ENCODE measurements at places on chromosomes 4 and X.

- DNase-seq: no peak
Measured at GRCh38 chr4:139658185-139658584, 7.4 kb upstream of the MGST2 start.

DNA sequence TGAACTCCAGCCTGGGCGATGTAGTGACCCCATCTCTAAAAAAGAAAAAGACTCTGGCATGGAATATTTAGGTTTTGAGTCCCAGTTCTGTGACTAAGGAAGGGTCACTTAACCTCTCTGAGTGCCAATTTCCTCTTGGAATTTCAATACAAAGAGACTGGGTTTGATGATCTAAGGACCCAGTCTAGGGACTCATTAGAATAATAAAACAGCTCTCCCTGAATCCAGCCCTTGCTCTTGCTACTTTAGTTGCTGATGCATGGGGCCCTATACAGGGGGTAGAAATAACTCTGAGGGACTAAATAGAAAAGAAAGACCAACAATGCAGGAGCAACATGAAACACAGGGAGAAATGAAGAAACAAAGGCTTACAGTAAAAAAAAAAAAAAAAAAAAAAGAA, 12.6 kb downstream of the C4orf54 start:
- DNase-seq: no peak

DNA sequence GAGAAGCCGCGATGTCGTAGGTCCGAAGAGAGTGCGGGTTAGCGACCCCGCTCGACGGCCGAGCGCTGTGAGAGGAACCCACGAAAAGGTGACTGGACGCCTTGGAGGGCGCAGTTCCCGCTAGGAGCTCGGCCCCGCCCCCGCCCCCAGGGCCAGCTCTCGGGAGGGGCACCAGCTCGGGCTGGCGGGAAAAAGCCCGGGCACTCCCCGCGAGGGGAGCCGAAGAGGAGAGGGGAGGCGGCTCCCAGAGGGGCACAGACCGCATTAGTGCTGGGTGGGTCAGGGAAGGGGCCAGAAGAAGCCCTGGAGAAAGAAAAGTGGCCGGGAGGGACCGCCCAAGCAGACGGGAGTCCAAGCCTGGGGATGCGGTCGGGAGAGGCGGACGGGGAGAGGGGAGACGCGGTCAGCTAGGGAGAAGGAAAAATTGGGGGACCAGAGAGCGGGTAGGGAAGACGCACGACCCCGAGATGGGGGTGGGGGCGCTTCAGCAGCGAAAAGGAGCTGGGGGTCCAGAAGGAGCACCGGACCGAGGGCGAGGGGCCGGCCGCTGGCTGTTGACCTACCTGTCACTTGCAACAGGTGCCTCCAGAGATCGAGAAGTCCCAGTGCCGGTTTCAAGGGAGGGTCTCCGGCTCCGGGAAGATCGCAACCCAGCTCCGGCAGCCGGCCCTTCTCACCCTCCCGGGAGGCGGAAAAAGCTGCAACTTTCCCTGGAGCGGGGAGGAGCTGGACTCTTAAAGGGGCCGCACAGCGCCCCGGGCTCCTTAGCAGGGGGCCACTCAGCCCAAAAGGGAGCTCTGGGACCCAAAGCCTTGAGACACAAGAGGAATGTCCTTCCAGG, at the start of gene SYTL4:
TSS of gene SYTL4 (minus strand) at position 681 of the 841 bp plus-strand sequence. CDS start 30,084 bp downstream, outside the sequence.
- peak; percentile 63 for DNase-seq

DNA sequence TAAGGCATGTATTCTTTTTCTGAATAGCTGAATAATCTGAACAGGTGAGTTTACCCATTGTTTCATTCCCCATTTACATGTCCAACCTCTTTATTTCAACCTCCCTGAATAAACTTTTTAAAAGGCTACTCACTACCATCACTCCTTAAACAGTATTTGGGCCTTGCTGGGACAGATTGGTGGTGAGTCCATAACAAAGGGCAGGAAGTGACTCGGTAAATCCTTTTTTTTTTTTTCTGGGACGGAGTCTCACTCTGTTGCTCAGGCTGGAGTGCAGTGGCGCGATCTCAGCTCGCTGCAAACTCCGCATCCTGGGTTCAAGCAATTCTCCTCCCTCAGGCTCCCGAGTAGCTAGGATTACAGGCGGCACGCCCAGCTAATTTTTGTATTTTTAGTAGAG, 23.4 kb upstream of the SEC24B start:
- no peak for DNase-seq

GRCh38 chrX:1300449-1300848, 31.8 kb downstream of the CSF2RA start:
- no peak for DNase-seq

DNA sequence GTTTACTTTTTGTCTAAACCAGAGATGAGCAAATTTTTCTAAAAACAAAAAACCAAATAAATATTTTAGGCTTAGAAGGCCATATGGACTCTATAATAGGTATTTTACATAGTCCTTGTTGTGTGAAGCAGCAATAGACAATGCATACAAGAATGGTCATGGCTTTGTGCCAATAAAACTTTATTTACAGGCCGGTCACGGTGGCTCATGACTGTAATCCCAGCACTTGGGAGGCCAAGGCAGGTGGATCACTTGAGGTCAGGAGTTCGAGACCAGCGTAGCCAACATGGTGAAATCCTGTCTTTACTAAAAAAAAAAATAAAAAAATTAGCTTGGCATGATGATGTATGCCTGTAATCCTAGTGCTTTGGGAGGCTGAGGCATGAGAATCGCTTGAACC, 227.6 kb downstream of the CBR4 start:
- no peak for DNase-seq

- no peak for DNase-seq
Measured at GRCh38 chr4:152327606-152328453, 208.1 kb downstream of the FBXW7 start.

DNA sequence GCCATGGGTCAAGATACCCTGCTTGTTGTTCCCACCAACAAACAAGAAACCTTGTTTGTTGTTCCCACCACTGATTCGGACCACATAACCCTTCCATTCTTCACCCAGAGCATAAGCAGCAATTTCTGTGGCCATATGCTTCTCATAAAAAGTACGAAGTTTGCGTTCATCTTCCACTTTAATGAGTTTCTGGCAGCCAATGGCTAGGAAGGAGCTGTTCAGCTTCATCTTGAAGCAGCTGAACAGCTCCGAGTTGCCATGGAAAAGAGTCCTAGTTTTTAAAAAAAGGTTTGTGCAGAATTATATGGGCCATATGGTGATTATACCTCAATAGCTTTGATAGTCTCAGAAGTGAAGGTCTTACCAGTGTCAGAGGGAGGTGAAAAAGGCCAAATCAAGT, 65.3 kb downstream of the ENOPH1 start:
- DNase-seq: no peak

DNA sequence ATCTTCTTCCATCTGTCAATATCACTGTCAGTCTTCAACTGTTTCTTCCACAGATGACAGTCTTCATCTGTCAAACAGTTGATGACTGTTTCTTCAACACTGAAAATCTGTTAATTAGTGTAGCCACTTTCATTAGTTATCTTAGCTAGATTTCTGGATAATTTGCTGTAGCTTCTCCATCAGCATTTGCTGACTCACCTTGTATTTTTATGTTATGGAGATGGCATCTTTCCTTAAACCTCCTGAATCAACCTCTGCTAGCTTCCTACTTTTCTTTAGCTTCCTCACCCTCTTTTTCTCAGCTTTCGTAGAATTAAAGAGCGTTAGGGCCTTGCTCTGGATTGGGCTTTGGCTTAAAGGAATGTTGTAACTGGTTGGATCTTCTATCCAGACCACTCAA, 25.1 kb downstream of the USP53 start:
- no peak for DNase-seq

GRCh38 chr4:113759696-113760093, 1.8 kb downstream of the CAMK2D start:
- DNase-seq: no peak

GRCh38 chrX:78321809-78322208, 5.6 kb downstream of the CYSLTR1 start:
- no peak for DNase-seq

- no peak for DNase-seq
Measured at GRCh38 chr4:86300516-86300915, 59.3 kb downstream of the MAPK10 start.

DNA sequence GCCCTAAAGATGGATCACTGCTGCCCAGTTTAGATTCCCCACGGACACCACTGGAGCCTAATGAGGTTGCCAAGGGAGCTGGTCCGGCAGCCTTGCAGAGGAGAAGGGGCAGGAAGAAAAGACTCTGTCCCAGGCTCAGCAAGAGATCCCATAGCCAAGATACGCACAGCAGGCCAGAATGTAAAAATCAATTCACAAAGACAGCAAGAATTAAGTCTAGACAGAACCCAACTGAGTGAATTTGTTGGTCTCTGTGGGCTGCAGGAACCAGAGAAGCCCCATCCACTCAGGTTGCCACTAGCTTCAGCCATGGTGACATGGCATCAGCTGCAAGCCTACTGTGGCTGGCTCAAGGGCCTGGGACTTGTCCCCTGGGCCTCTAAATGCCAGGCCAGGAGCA, 22.9 kb downstream of the TSC22D3 start:
- DNase-seq: no peak

DNA sequence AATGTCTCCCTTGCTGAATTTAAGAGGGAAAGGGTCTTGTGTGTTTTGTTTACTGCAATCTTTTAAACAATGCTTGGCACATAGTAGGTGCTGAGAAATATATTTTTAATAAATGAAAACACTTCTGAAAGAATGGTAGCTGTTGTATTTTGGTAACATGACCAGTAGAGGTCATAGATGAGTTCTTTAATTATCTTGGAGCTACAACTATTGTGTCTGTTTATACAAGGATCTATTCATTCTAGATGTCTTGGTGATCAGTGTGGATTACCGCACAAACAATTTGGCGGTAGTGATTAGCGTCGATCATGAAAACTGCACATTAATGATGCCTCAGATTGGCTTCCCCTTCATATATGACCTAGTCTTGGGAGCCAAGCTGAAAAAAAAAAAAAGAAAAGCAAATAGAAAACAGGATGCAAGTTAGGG, 21.4 kb upstream of the SCRG1 start:
- DNase-seq: no peak

- no peak for DNase-seq
Measured at GRCh38 chr4:141609243-141609642, 27.1 kb upstream of the IL15 start.

- DNase-seq: no peak
Measured at GRCh38 chr4:117420948-117421347, 335.6 kb upstream of the TRAM1L1 start.

DNA sequence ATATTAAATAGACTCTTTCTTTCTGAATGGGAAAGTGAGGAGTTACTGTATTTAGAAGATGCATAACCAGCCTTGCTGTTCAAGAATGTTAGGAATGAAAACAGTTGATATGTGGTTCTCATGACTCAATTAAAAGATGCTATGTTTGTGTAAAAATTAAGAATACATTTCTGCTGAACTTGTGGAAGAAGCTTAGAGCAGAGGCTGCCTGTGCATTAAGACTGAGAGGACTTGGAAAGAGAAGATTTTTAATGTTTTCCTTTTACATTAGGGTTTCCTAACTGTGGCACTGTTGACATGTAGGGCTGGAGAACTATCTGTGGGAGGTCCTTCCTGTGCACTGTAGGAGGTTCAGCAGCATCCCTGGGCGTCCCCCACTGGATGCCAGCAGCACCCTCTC, 137.7 kb downstream of the GPR143 start:
- DNase-seq: no peak

- DNase-seq: no peak
Measured at GRCh38 chr4:163193717-163194116, 27.0 kb upstream of the NAF1 start.

DNA sequence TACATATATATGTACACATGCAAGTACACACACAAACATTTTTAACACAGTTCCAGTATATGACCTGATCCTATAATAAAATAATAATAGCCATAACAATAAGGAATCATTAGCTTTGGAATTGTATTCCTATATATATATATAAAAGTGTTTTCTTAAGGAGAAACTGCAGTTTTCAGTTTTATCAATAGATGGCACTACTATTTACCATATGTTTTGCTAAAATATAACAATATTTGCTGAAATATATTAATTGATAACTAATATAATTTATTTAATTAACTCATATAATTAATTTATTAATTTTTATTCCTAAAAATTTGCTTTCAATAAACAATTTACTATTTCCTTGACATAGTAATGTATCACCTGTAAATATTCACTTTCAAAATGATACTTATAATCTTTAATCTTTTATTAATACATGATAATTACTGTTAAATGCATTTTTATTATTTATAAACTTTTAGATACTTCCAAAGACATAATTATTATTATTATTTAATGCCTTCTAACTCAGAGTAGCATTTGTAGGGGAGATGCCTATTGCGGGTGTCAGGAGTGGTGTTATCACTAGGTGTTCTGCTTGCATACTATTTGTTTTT, 599.5 kb downstream of the FSTL5 start:
- no peak for DNase-seq

DNA sequence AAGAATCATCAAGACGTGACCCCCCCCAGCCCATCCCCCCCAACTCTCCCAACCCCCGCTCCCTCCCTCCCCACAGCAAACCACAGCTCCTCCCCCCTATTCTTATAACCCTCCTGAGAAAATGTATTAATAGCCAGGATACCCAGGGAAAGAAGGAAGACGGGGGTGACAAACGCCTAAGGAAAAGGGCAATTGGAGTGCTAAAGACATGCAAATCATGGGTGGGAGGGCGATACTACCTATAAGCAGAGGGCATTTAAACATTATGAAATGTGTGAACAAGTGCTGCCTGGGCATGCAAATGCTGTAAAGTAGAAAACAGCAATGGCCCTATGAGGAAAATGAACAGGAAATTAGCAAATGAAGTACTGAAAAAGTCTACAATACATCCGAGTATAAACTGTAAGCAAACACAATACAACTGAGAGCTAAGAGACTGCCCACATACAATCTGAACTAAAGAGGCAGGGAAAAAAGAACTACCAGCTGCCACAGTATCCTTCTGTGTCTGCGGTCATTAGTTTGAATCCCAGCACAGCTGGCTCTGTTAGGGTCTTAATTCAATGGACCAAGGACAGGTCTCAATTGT, 2.4 kb downstream of the CXXC4 start:
- no peak for DNase-seq

DNA sequence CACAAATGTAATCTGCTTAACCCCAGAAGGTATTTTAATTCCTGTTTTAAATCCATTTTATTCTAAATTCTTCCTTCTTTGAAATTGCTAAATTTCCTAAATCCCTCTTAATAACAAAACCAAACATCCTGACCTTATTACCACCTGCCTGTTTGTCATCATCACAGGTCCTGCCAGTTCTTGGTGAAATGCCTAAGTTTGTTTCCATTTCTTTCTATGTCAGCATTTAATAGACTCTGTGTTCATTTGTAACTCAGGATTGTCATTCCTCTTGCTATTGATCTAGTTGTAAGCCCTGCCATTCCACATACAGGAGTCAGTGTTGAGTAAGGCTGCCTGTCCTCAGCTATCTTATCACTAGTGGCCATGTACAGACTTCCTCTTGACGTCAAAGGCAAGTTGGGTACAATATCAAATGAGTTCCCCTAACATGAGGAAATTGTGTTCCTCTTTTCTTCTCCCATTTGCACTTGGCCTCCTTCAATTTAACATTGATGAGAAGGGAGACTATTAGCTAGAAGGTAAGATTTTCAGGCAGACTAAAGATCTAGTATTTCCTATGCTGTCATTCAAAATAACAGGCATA, 440.1 kb downstream of the AFF2 start:
- DNase-seq: no peak

- DNase-seq: no peak
Measured at GRCh38 chrX:134373736-134374135, 86.2 kb upstream of the HPRT1 start.
